ENCODE measurements at places on chromosomes 7 and 10. TPM values are rescaled to one million over a fixed set of nuclear protein-coding genes. Genes with fewer than 3 reads are reported as not detected.

Gene STOX1
- 9.3 TPM for polyA plus RNA-seq

Gene WNT16
- 40.3 TPM for polyA plus RNA-seq

Gene ZPBP
- polyA plus RNA-seq: not detected

Gene BAIAP2L1
- polyA plus RNA-seq: not detected

Gene TYSND1
- polyA plus RNA-seq: 2.1 TPM

Gene FBXO24
- polyA plus RNA-seq: not detected

Gene ANKRD61
- polyA plus RNA-seq: not detected

Gene CYP2C8
- polyA plus RNA-seq: 6.0 TPM

Gene TEX47
- not detected for polyA plus RNA-seq

Gene ARHGAP22
- polyA plus RNA-seq: 4.8 TPM

Gene TUBAL3
- not detected for polyA plus RNA-seq

Gene CAV2
- 0.14 TPM for polyA plus RNA-seq

Gene CYP2C19
- 0.94 TPM for polyA plus RNA-seq

Gene DYDC1
- polyA plus RNA-seq: not detected

Gene SKIDA1
- 0.07 TPM for polyA plus RNA-seq

Gene LRRD1
- not detected for polyA plus RNA-seq

Gene SPDYE18
- polyA plus RNA-seq: not detected

Gene ARID5B
- 0.39 TPM for polyA plus RNA-seq

Gene PILRA
- polyA plus RNA-seq: 5.6 TPM

Gene GRM3
- 25.7 TPM for polyA plus RNA-seq

Gene SLC13A1
- not detected for polyA plus RNA-seq

Gene NKX2-3
- not detected for polyA plus RNA-seq

Gene WNT2
- polyA plus RNA-seq: 5.8 TPM

Gene CFAP69
- 6.6 TPM for polyA plus RNA-seq

Gene THNSL1
- 21.8 TPM for polyA plus RNA-seq

Gene ARPC1A
- 246 TPM for polyA plus RNA-seq

Gene SH2D4B
- not detected for polyA plus RNA-seq

Gene EVX1
- not detected for polyA plus RNA-seq

Gene GNGT1
- polyA plus RNA-seq: not detected

Gene CELF2
- 160 TPM for polyA plus RNA-seq

Gene BTBD16
- not detected for polyA plus RNA-seq

Gene OR2A5
- polyA plus RNA-seq: not detected

Gene GTF2IRD2
- 5.5 TPM for polyA plus RNA-seq

Gene TMEM213
- polyA plus RNA-seq: not detected

Gene TMEM196
- polyA plus RNA-seq: not detected

Gene EBLN1
- not detected for polyA plus RNA-seq

Gene SFRP4
- 0.36 TPM for polyA plus RNA-seq

Gene TMEM178B
- 7.2 TPM for polyA plus RNA-seq

Gene PSD
- 1.7 TPM for polyA plus RNA-seq

Gene RFC2
- polyA plus RNA-seq: 6.8 TPM

Gene MMP21
- polyA plus RNA-seq: not detected

Gene SLC16A9
- polyA plus RNA-seq: 1.8 TPM

Gene WIPF3
- polyA plus RNA-seq: 2.4 TPM

Gene CXCL12
- polyA plus RNA-seq: 8.9 TPM

Gene TMEM270
- not detected for polyA plus RNA-seq

Gene PTCD1
- polyA plus RNA-seq: 0.20 TPM
